ENCODE measurements at places on chromosomes 12 and 14. TPM values are rescaled to one million over a fixed set of nuclear protein-coding genes. Genes with fewer than 3 reads are reported as not detected.

GALC gene
- polyA plus RNA-seq, result 5.1 TPM

LBHD2 gene
- not detected for polyA plus RNA-seq

KRT83 gene
- polyA plus RNA-seq, result not detected

CCDC77 gene
- polyA plus RNA-seq, result 7.1 TPM

KRT74 gene
- polyA plus RNA-seq, result not detected

RHNO1 gene
- polyA plus RNA-seq, result 51.9 TPM

IGF1 gene
- not detected for polyA plus RNA-seq

JDP2 gene
- polyA plus RNA-seq, result 4.7 TPM

EEA1 gene
- 7.1 TPM for polyA plus RNA-seq

KIF5A gene
- not detected for polyA plus RNA-seq

CCDC196 gene
- polyA plus RNA-seq, result not detected

LMNTD1 gene
- polyA plus RNA-seq, result not detected

GRCh38 chr12:127150956-127151355 lies 1116.0 kb upstream of the TMEM132C start:
- no peak for DNase-seq
- H3K27me3 ChIP-seq, result no peaks in the 10 kb centered on the region
- no peak overlapping the region for H3K27ac ChIP-seq
- H3K4me3 ChIP-seq, result no peak overlapping the region
- no peaks in the 10 kb centered on the region for H3K36me3 ChIP-seq
- H3K4me1 ChIP-seq, result no peaks in the 10 kb centered on the region

DNA sequence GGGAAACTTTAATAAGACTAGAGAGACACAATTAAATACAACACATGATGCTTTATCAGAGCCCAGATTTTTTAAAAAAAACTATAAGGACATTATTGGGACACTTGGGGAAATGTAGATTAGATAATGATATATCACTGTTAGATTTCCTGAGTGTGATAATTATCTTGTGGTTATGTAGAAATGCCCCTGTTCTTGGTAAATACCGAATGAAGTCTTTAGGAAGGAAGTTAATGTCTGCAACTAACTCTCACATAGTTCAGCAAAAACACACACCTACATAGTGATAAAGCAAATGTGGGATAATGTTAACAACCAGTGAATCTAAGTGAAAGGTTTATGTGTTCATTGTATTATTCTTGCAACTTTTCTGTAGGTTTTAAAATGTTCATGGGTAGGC lies 14.6 kb upstream of the CACNB3 start:
- H3K36me3 ChIP-seq, result no peaks in the 10 kb centered on the region
- DNase-seq, result no peak
- H3K4me3 ChIP-seq, result no peak overlapping the region
- no peak overlapping the region for H3K27ac ChIP-seq
- peaks cover 12% of the 10 kb centered on the region for H3K27me3 ChIP-seq

GRCh38 chr12:67617629-67618028 lies 30.9 kb upstream of the DYRK2 start:
- H3K27ac ChIP-seq, result peak overlapping the region; percentile 71
- no peak for DNase-seq
- H3K4me1 ChIP-seq, result peaks cover 17% of the 10 kb centered on the region
- peaks cover 4% of the 10 kb centered on the region for H3K27me3 ChIP-seq
- no peaks in the 10 kb centered on the region for H3K36me3 ChIP-seq

DNA sequence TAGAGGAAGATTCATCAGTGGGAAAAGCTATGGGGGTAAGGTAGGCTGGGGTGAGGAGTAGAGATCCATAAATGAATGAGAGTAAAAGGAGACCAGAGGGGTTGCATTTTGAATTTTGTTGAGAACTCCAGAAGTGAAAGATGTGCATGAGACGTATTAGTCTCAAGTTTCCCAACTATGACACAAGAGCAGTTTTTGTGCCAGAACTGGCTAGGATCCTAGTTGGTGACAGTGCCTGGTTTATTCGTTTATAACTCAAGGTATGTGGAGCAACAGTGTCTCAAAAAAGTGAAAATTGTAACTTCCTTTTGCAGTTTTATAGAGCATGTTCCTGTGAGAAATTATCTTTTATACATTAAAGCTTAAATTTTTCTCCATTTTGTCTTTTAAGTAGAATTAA lies 377.0 kb downstream of the NPAS3 start:
- H3K4me3 ChIP-seq, result no peak overlapping the region
- H3K36me3 ChIP-seq, result no peaks in the 10 kb centered on the region
- no peaks in the 10 kb centered on the region for H3K27me3 ChIP-seq
- no peak for DNase-seq
- H3K27ac ChIP-seq, result no peak overlapping the region
- H3K4me1 ChIP-seq, result no peaks in the 10 kb centered on the region

DNA sequence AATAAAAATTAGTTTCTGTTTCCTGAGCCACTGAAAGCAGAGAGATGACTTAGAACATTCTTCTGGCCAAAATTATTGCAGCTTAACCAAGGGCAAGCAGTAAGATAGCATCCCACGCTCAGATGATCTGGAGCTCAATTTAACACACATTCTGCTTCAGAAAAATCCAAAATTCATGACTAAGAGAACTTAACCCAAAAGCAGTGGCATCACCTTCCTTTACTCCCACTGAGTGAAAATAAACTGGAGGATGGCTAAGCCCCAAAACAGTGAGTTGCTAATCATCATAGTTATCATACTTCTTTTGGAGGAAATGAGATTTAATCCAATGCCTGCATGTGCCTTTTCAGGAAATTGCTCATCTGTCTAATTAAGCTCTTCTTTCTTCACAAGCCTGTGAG lies 195.4 kb downstream of the DUSP6 start:
- peaks cover 16% of the 10 kb centered on the region for H3K4me1 ChIP-seq
- no peaks in the 10 kb centered on the region for H3K36me3 ChIP-seq
- no peaks in the 10 kb centered on the region for H3K27me3 ChIP-seq
- peak overlapping the region; percentile 20 for H3K4me3 ChIP-seq

GRCh38 chr12:13154027-13154538 lies 42.4 kb upstream of the EMP1 start:
- no peaks in the 10 kb centered on the region for H3K36me3 ChIP-seq
- peak; percentile 6 for DNase-seq
- H3K27me3 ChIP-seq, result no peaks in the 10 kb centered on the region
- peak overlapping the region; percentile 73 for H3K4me3 ChIP-seq

DNA sequence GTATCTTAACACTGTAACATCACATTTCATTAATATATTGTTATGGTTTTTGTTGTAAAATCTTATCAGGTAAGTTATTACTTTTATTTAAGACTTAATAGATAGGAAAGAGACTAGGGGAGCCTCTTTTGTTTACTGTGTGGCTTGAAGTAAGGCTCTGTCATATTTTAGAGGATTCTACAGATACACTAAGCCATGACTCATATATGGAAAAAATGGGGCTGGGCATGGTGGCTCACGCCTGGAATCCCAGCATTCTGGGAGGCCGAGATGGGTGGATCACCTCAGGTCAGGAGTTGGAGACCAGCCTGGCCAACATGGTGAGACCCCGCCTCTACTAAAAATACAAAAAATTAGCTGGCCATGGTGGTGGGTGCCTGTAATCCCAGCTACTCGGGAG lies 23.6 kb upstream of the NPFF start:
- H3K4me1 ChIP-seq, result no peaks in the 10 kb centered on the region
- no peak overlapping the region for H3K4me3 ChIP-seq
- H3K27me3 ChIP-seq, result no peaks in the 10 kb centered on the region
- no peak for DNase-seq
- H3K36me3 ChIP-seq, result peaks cover 37% of the 10 kb centered on the region
- no peak overlapping the region for H3K27ac ChIP-seq

- H3K27ac ChIP-seq, result no peak overlapping the region
- no peak overlapping the region for H3K4me3 ChIP-seq
- H3K4me1 ChIP-seq, result peaks cover 24% of the 10 kb centered on the region
- no peaks in the 10 kb centered on the region for H3K36me3 ChIP-seq
These were observed 75.7 kb downstream of the DIP2B start for GRCh38 chr12:50580436-50580835.

DNA sequence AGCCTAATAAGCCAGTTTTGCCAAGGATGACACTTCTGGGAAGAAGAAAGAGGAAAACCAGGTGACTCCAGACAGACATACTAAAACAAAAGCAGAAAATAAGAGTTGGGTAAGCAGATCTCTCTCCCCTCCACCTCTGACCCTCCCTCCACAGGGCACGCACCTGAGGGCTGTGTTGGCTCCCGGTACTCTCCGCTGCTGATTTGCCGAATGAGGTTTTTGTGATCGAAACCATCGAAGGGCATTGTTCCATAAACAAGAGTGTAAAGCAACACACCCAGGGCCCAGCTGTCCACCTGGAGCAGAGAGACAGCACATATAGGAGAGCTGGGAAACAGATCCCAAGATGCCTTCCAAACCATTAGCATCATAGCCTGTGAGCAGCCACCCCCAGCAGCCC lies 68.1 kb downstream of the NUAK1 start:
- no peaks in the 10 kb centered on the region for H3K4me1 ChIP-seq
- DNase-seq, result no peak
- no peak overlapping the region for H3K27ac ChIP-seq
- peaks cover 14% of the 10 kb centered on the region for H3K27me3 ChIP-seq
- H3K4me3 ChIP-seq, result no peak overlapping the region

- H3K36me3 ChIP-seq, result no peaks in the 10 kb centered on the region
- no peak overlapping the region for H3K27ac ChIP-seq
- H3K27me3 ChIP-seq, result peaks cover 4% of the 10 kb centered on the region
- H3K4me1 ChIP-seq, result no peaks in the 10 kb centered on the region
- no peak overlapping the region for H3K4me3 ChIP-seq
These were observed 260.8 kb upstream of the G2E3 start for GRCh38 chr14:30297876-30298795.

DNA sequence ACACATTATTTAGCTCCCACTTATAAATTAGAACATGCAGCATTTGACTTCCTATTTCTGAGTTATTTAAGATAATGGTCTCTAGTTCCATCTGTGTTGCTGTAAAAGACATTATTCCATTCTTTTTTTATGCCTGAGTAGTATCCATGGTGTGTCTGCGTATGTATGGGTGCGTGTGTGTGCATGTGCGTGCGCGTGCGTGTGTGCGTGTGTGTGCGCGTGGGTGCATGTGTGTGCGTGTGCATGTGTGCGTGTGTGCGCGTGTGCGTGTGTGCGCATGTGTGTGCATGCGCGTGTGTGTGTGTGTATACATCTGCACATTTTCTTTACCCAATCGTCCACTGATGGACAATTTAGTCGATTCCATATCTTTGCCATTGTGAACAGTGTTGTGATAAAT lies 479.4 kb upstream of the TMEM132C start:
- H3K27ac ChIP-seq, result no peak overlapping the region
- no peak for DNase-seq
- no peaks in the 10 kb centered on the region for H3K27me3 ChIP-seq
- no peaks in the 10 kb centered on the region for H3K36me3 ChIP-seq
- no peaks in the 10 kb centered on the region for H3K4me1 ChIP-seq
- no peak overlapping the region for H3K4me3 ChIP-seq

- H3K4me3 ChIP-seq, result no peak overlapping the region
- no peak for DNase-seq
- H3K27ac ChIP-seq, result no peak overlapping the region
- H3K36me3 ChIP-seq, result no peaks in the 10 kb centered on the region
These were observed 9.1 kb upstream of the HOXC13 start for GRCh38 chr12:53929527-53929926.

DNA sequence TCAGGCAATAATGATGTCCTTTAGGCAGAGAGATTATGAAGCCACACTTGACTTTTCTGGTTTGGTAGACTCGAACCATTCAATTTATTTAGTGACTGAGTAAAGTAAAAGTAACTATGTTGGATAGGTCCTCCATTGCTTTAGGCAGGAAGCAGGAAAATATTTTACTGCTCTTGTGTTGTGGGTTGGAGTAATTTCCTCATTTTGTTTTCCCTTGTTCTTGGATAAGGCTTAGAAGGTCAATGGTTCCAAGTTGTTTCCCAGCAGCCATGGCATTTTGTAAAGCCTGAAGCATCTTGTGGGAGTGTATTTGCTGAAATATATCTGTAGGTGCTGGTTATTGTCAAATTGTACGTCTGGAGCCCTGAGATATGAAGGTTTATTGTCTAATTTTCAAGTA lies 161.2 kb upstream of the SLC38A2 start:
- H3K27ac ChIP-seq, result no peak overlapping the region
- H3K4me1 ChIP-seq, result peaks cover 15% of the 10 kb centered on the region
- H3K36me3 ChIP-seq, result peaks cover 7% of the 10 kb centered on the region
- no peaks in the 10 kb centered on the region for H3K27me3 ChIP-seq
- no peak overlapping the region for H3K4me3 ChIP-seq

- H3K4me1 ChIP-seq, result no peaks in the 10 kb centered on the region
- no peak overlapping the region for H3K4me3 ChIP-seq
- DNase-seq, result no peak
- H3K27ac ChIP-seq, result no peak overlapping the region
- H3K27me3 ChIP-seq, result peaks cover 31% of the 10 kb centered on the region
- H3K36me3 ChIP-seq, result no peaks in the 10 kb centered on the region
These were observed 9.0 kb downstream of the KIF5A start for GRCh38 chr12:57558864-57559263.

DNA sequence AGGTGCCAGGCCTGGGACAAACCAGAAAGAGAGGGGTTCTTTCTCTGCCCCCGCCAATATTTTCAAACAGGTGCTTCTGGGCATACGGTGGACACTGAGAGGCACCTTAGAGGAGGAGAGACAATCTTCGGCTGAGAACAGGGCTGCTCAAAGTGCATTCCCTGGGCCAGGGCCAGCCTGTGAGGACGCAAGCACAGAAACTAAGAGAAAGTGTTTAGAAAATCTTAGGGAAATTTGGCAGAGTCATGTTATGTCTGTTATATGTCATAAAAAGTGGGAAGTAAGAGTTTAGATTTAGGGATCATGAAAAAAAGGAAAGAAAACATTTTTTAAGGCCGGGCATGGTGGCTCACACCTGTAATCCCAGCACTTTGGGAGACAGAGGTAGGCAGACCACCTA lies 83.7 kb downstream of the VWF start:
- H3K27ac ChIP-seq, result no peak overlapping the region
- peaks cover 14% of the 10 kb centered on the region for H3K27me3 ChIP-seq
- no peak for DNase-seq
- no peak overlapping the region for H3K4me3 ChIP-seq

DNA sequence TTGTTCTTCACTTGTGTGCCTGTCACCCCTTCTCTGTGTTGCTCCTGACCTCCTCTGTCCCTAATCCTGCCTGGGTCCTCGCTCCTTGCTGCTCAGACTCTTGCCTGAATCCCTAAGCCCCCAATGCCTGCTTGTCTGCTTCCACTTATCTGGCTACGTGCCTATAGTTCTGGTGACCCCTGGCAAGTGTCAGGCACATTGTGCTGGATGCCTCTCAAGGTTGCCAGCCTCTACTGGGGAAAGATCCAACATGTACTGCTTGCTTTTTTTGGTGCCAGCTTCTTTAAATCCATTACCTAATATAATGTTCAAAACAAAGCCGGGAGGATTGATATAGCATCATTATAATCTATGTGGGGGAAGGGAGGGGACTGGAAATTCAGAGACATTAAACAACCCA lies 448.0 kb upstream of the CCDC196 start:
- H3K27me3 ChIP-seq, result peaks cover 60% of the 10 kb centered on the region
- no peak for DNase-seq
- no peak overlapping the region for H3K4me3 ChIP-seq
- no peaks in the 10 kb centered on the region for H3K4me1 ChIP-seq
- no peak overlapping the region for H3K27ac ChIP-seq

DNA sequence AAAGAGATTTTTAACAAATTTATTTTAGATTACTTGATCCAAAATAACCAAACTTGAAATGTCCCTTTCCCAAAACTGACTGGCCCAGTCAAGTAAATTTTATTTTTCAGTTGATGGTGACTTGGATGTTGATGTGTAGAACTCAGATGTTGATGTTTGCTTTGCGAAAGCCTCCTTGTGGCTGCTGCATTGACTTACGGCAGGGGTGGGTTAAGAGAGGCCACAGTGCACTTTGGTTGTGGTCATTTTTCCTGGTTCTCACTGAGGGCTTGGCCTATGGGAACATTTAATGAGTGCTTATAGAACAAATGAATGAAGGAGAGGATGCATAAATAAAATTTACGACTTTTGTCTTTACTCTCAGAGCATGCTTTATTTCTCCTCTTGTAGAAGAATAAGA lies 52.6 kb downstream of the SLCO1B3 start:
- DNase-seq, result no peak
- no peak overlapping the region for H3K27ac ChIP-seq
- no peaks in the 10 kb centered on the region for H3K27me3 ChIP-seq
- H3K36me3 ChIP-seq, result no peaks in the 10 kb centered on the region
- no peaks in the 10 kb centered on the region for H3K4me1 ChIP-seq
